Spinal cord (tissue), 10 donors: ENCODE measurements at places on chromosomes 6 and 20. TPM values are rescaled to one million over a fixed set of nuclear protein-coding genes. Genes with fewer than 3 reads are reported as not detected.

GRCh38 chr6:7770111-7770510 is 44.2 kb downstream of the BMP6 start:
- DNase-seq: no peak

- DNase-seq: peak; percentile 77
Observed at GRCh38 chr6:148548065-148548748, 198.6 kb upstream of the UST start.

Gene MEI4
- 1.6 TPM for total RNA-seq

DNA sequence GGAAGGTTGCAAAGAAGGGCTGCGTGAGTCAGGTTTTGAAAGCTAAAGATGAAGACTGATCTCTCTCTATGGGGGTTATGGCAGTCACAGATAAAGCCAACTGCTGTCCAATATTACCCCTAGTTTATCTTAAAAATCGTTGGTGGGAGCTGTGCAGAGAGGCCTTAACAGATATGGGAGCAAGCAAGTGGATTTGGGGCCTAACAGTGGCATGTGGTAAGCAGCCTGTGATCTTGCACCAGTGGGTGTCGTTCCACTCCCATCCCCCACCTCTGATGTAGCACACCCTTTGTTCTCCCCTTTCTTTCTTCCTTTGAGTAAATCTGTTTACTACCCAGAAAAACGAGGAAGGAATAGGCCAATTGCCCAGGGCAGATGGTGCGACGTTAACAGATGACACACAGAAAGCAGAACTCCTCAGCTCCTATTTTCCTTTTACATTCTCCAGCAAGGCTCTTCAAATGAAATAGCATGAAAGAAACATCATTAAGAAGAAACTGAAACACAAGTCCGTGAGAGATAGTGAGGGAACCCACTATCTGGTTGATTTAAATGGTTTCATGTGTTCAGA is 274.1 kb upstream of the CITED2 start:
- DNase-seq: no peak

GRCh38 chr20:53088786-53089185 is 116.6 kb downstream of the TSHZ2 start:
- DNase-seq: peak; percentile 23

DNA sequence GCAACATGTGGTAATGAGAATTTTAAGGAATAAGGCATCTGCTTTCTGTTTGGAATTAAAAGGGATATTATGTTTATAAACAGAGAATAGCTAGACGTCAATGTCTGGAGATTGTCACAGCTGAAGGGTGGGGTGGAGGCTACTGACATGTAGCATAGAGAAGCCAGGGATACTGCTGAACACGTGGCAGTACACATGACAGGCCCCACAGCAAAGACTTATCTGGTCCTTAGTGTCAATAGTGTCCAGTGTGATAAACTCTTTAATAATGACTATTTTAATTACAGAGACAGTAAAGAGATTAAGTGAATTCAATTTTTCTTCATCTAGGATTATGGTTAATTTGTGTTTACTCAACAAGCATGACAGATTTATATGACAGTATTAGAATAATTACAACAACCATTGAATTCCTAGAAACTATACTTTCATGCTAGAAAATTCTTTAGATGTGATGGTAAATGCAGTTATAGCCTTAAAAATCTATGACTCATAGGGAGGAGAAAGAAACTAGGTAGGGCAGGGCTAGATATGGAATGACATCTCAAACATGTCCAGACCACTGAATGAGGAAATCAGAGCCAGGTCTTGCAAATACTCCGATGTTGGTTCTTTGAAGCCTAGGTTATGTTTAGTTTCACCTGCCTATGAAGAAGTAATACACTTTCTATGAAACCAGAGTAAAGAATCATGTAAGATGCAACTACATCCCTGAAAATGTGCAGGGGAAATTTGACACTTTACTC is 399.5 kb downstream of the PHF3 start:
- no peak for DNase-seq

Gene PXDC1
- total RNA-seq: 21.5 TPM

GRCh38 chr6:15999201-15999600 is 129.7 kb upstream of the MYLIP start:
- DNase-seq: no peak

GRCh38 chr6:167258646-167259045 is 32.5 kb upstream of the UNC93A start:
- no peak for DNase-seq

Gene TAGAP
- 3.3 TPM for total RNA-seq

DNA sequence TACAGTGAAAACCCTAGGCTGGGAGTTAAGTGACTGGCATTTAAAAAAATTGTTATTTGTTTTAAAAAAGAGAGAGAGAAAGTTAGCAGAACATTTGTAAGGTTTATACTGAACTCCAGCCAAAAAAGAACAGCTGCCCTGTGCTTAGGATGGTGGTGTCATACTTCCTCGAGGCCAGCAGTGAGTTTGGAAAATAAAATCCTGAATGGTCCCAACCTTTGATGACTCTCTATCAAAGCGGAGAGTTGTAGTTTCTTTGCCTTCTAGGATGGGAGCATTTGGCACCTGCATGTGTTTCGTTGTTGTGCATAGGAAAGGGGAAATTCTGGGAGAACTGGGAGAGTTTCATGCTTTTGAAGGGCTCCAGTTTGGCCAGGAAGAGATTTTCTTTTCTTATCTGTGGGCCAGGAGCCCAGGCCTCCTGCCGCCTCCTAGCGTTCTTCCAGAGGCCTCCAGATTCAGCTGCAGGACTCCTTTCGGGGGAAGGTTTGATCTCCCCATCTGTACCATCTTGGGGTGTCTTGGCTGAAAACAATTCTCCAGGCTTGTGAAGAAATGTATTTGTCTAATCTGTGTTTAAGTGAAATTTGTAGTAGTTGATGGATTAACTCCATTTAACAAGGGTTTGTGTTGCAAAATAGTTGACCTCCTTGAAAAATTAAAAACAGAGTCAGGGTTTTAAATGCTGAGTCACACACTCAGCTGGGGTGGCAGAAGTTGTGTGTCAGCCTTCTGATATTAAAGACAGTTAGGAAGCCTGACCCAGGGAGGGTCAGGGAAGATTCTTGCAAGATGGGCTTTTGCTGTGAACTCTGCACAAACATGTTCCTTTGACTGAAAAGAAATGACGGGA is 63.4 kb downstream of the TXNDC5 start:
- DNase-seq: no peak

Gene SYNDIG1
- 23.9 TPM for total RNA-seq

DNA sequence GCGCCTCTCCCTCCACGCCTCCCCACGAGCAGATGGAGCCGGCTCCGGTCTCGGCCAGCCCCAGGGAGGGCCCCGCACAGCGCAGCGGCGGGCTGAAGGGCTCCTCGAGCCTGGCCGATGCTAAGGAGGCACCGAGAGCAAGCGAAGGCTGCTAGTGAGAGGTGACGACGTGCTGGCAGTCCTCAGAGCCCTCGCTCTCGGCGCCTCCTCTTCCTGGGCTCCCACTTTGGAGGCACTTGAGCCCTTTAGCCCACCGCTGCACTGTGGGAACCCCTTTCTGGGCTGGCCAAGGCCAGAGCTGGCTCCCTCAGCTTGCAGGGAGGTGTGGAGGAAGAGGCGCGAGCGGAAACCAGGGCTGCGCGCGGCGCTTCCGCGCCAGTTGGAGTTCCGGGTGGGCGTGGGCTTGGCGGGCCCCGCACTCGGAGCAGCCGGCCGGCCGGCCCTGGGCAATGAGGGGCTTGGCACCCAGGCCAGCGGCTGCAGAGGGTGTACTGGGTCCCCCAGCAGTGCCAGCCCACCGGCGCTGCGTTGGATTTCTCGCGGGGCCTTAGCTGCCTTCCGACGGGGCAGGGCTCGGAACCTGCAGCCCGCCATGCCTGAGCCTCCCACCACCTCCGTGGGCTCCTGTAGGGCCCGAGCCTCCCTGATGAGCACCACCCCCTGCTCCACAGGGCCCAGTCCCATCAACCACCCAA is 2.5 kb upstream of the TMEM14C start:
- no peak for DNase-seq

DNA sequence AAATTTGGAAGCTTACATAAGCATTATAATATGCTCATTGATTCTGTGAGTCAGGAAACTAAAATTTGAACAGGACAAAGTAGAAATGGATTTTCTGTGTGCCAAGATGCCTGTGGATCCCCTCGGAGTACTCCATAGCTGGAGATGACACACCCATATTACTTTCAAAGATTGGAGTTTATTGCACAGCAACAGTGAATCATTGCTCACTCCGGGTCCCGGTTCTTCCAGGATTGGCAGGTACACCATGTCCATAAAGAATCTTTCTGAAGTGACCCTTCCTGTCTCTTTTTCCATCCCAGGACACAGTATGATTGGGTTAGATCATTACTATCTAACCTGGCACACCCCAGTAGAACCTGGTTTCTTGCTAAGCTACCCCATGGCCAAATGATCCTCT is 2.7 kb upstream of the BTN2A2 start:
- no peak for DNase-seq
